Thoracic aorta endothelial cell (primary cell): ENCODE measurements at places on chromosomes 16 and 17. TPM values are rescaled to one million over a fixed set of nuclear protein-coding genes. Genes with fewer than 3 reads are reported as not detected.

CMTM4 gene
- total RNA-seq, result 12.5 and 16.2 TPM in 2 replicates

C16orf86 gene
- 1.1 and 2.0 TPM in 2 replicates for total RNA-seq

KRTAP4-16 gene
- not detected in 2 replicates for total RNA-seq

AKAP10 gene
- total RNA-seq, result 25.9 and 27.2 TPM in 2 replicates

APOBR gene
- total RNA-seq, result not detected in 2 replicates

C16orf92 gene
- not detected in 2 replicates for total RNA-seq

HCRT gene
- not detected in 2 replicates for total RNA-seq

IL17C gene
- total RNA-seq, result not detected in 2 replicates

PRKCB gene
- total RNA-seq, result under 0.01 and 0.14 TPM in 2 replicates

TNFRSF17 gene
- total RNA-seq, result not detected in 2 replicates

SLC16A13 gene
- total RNA-seq, result 2.5 and 3.0 TPM in 2 replicates

SPG7 gene
- total RNA-seq, result 111 and 119 TPM in 2 replicates

C1QTNF8 gene
- total RNA-seq, result not detected in 2 replicates

IGF2BP1 gene
- total RNA-seq, result 1.5 and 5.1 TPM in 2 replicates

RPUSD1 gene
- total RNA-seq, result 31.8 and 38.6 TPM in 2 replicates

OR1A1 gene
- total RNA-seq, result not detected in 2 replicates

CYTH1 gene
- total RNA-seq, result 45.2 and 53.1 TPM in 2 replicates

ABCA9 gene
- total RNA-seq, result 3.3 and 13.4 TPM in 2 replicates
